ENCODE measurements at places on chromosomes 1 and 21.

GRCh38 chr1:10681296-10682107, 114.9 kb downstream of the CASZ1 start:
- DNase-seq = no peak

GRCh38 chr1:55993646-55994318, 585.6 kb downstream of the PLPP3 start:
- DNase-seq = no peak

- DNase-seq = no peak
These were observed 55.9 kb upstream of the TSPAN2 start for GRCh38 chr1:115145226-115145625.

GRCh38 chr1:152448095-152448494, 34.0 kb upstream of the CRNN start:
- DNase-seq = no peak

DNA sequence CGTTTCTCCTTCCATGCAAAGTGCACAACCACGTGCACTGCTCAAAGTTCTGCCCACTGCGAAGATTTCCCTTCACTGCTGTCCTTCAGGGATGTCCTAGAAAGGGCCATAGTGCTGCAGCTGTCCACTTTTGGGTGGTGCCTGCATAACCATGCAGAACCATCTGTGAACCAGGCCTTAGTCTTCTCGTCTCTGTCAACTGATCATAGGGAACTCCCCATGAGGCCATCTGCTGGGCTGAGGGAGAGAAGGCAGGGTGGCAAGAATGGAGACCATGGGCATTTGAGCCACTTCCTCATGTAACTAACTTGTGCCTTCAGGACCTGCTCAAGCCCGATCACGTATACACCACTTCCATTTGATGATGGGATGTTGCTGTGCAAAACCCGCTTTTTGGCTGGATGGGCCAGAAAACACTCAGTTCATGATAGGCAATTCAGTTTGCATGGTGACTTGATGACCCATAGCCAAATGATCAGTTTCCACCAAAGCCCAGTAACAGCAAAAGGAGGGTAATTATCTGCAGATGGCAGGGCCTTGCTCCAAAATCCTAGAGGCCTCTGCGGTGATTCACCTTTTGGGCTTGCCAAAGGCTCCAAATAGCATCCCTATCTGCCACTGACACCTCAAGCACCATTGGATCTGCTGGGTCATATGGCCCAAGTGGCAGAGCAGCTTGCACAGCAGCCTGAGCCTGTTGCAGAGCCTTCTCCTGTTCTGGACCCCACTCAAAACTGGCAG, 9.5 kb downstream of the ST6GALNAC5 start:
- DNase-seq = no peak

DNA sequence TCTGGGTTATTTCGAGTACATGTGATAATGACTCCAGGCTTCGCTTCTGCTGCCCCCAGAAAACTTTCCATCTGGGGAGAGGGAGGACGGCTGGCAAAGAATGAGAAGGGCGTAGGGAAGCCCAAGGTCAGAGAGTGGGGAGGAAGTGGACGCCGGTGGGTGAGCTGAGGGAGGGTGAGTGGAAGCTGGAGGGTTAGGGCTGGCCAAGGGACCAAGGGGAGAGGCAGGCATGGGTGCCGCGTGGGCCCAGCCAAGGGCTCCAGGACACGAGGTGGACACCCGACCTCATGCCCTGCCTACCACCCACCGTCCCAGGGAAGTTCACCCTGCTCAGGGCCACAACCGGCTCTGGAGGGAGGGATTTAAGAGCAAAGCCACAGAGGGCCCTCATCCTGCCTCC, 75.8 kb downstream of the CASZ1 start:
- no peak for DNase-seq

DNA sequence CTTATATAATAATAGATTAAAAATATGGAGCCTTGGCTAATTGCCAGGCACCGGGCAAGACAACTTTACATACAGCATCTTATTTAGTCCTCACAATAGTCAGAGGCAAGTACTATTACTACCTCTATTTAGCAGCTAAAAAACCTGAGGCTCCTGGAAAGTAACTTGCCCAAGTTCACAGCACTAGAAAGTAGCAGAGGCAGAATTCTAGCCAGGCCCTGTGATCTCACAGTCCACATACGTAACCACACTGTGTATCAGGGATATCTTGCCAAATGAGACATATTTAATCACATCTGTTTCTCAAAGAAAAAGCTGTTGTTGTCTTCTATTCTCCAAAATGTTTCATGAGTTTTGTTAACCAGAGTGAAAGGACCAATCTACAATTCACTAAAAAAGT, 378.5 kb downstream of the PLPP3 start:
- no peak for DNase-seq

DNA sequence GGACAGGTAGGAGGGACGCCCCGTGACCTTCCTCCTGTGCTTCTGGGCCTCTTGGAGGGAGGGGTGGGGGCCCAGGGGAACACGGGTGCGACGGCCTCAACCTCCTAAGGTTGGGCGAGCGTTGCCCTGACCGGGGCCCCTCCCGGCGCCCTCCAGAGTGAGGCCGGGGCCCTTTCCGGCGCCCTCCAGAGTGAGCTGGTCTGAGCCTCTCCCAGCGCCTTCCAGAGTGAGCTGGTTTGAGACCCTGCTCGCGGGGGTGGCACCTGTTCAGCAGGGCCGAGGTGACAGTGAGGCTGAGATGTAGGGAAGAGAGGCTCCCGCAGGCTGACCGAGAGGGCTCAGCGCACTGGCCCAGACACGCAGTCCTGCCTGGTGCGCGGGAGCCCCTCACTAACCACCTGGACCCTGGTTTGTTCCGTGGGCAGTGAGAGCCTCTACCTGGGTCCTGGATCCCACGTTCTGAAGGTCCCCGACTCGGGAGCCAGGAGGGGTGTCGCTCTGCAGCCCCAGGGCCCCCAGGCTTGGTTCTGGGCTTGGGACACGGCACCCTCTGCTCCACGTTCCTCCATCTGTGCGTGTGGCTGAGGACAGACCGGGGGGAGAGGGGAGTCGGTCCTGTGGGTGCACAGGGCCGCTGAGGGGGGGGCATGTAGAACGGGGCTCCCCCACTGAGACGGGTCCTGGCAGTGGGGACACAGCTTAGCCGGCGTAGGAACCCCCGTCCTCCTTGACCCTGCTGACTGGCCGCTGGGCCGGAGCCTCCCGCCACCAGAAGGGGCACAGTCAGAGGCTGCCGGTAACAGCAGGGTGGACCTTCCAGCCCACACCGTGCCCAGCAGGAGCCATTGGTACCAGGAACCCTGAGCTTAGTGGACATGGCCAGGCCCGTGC, 1.4 kb downstream of the COL6A1 start:
- no peak for DNase-seq

DNA sequence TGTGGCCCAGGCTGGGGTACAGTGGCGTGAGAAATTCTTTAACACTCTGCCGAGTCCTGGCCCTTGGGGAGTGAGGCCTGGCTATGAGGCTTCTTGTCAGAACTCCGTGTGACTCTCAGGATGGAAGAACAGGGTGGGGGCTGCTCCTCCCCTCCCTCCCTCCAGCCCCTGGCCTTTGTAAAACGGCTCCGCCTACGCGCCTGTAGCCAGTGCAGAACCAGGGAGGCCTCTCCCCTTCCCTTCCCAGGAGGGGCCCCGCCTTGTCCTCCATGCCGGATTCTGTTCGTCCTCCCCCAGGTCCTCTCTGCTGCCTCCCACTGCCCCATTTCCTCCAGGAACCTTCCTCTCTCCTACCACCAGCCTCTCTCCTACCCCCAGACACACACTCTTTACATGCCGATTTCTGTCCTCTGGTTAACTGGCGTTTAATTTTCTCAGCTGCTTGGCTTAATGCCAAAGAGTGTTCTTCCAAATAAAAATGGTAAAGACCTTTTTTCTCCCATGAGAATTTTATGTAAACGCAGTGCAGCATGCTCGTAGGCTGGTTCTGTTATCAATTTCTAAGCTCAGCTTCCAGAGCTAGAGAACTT, 21.0 kb downstream of the PDE9A start:
- no peak for DNase-seq

- no peak for DNase-seq
These were observed 158.5 kb downstream of the RRAGC start for GRCh38 chr1:38701088-38701487.

- no peak for DNase-seq
These were observed 30.2 kb upstream of the MGST3 start for GRCh38 chr1:165600793-165601192.

DNA sequence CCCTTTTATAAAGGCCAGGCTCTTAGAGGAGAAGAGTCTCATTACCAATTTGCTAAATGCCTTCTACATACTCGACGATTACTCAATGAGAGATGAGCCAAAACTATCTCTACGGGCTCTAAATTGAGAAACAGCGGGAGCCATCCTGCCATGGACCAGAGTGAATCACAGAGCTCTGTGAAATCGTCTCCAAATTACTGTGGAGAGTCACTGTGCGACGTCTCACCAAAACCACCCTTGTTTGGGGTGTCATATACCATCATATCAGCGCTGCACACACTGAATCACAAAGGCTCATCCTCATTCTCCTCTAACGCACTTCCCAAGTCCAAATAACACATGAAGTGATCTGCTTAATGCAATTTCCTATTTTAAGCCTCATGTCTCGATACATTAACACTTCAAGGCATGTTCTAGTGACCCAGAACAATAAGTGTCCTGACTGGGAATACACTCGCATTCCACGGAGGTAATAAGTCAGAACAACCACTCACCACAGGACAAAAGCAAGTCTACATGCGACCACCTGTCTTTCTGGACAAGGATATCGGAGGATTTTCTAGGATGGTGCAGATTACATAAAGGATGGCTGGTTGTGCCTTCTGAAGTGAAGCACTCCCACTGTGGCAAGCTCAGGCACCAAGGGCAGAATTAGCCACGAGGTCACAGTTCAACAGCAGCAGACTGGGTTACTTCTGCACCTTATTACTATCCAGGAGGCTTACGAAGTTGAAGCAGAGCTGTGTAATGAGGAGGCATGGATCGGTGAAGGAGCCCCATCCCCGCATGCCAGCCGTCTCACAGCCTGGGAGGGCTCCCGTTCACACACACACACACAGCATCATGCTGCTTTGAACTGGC, 44.3 kb downstream of the NID1 start:
- DNase-seq = no peak

- DNase-seq = no peak
These were observed 115.8 kb downstream of the C1orf94 start for GRCh38 chr1:34292472-34292871.

- no peak for DNase-seq
These were observed 992 bp upstream of the USP48 start for GRCh38 chr1:21783679-21784603.

- DNase-seq = no peak
These were observed 88.5 kb upstream of the SOD1 start for GRCh38 chr21:31570824-31571566.

DNA sequence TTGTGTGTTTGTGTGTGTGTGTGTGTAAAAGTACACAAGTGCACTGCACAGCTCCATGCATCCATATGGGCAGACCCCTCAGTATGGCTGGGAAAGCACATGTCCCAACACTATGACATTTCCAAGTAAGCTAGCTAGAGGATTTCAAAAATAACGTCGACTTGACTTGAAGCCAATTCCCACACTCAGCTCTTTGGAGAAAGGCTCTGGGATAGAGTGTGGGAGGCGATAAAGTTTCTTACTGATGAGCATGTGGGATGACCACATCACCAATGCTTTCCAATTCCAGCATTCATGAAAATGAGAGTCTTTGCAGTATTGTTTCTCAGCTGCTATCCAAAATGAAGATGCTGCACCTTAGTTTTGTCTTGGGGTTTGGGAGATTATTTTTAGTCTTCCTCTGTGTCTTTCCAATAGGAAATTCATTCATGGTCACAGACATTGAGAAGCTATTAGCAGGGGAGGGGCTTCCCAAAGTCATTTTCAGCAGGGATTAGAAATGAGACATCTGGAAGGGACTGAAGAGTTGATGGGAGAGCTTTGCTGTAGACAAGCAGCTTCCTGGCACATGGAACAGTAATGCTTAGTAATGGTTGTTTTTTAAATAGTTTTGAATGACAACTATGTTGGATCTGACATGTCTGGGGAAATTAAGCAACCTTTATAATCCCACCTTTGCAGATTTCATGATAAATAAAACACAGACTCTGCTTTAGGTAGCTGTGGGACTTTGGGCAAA, 143.5 kb downstream of the ASTN1 start:
- no peak for DNase-seq

DNA sequence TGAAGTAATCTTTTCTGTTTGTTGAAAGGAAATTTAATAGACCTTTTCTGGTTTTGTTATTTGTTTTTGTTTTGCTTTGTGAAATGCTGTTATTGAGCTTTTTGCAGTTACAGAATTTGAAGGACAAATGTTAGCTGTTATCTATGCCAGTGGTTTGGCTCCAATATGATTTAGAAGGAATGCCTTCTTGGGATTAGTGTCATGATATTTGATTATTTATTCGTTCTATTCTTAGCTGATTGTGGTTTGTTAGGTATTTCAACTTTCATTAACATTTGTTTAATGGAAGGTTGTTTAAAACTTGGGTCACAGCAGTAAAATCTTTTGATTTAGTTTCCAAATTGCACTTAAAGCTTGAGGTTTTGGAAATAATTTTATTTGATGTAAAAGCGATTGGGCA, 33.5 kb downstream of the ADGRL2 start:
- no peak for DNase-seq

GRCh38 chr1:176494436-176494835, 31.5 kb downstream of the PAPPA2 start:
- no peak for DNase-seq

DNA sequence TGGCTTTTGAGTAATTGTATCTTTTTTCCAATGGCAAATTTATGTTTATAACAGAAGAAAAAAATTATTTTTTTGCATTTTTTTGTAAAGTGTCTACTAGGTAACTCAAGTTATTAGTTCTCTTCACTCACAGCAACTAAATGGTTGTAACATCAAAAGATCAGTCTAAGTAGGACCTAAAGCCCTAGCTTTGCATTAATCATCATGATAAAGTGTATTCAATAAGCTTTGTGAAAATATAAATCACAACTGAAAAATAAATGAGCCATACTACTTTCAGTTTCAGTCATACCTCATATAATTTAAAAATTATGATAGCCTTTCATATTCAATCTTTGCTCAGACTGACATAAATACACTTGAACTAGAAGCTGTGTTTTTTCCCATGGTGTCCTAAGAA, 6.9 kb downstream of the TAF5L start:
- DNase-seq = no peak

GRCh38 chr1:11455967-11456570, 22.9 kb upstream of the DISP3 start:
- DNase-seq = no peak

GRCh38 chr1:247064304-247064703, 14.3 kb downstream of the ZNF670 start:
- DNase-seq = no peak

DNA sequence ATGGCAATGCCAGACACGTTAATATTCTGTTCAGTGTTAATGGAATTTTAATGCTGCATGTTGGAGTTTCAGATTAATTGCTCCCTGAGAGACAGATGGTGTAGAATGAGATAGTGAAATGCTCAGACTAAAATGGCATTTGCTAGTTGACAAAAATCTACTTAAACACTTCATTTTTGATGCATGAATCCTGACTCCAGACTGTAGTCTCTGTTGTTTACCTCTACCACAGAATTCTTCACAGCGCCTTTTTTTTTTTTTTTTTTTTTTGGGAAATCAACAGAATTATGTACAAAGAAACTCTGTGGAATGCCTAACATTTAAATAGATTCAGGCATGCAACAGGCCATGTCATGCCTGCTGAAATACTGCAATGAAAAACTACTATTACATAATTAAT, 111.3 kb downstream of the PLPPR5 start:
- no peak for DNase-seq

GRCh38 chr1:197170538-197170937, 24.1 kb upstream of the ASPM start:
- DNase-seq = no peak

GRCh38 chr1:11690397-11691301, 861 bp upstream of the DRAXIN start:
- DNase-seq = no peak

GRCh38 chr1:158248771-158249170, 5.5 kb upstream of the CD1A start:
- no peak for DNase-seq

Data from stimulated activated CD4-positive, alpha-beta T cell treated with anti-CD3 and anti-CD28 coated beads, TNF-alpha, amount 100 ng/mL, for 24 hours (primary cell).